ENCODE measurements at places on chromosomes 16 and 17.

DNA sequence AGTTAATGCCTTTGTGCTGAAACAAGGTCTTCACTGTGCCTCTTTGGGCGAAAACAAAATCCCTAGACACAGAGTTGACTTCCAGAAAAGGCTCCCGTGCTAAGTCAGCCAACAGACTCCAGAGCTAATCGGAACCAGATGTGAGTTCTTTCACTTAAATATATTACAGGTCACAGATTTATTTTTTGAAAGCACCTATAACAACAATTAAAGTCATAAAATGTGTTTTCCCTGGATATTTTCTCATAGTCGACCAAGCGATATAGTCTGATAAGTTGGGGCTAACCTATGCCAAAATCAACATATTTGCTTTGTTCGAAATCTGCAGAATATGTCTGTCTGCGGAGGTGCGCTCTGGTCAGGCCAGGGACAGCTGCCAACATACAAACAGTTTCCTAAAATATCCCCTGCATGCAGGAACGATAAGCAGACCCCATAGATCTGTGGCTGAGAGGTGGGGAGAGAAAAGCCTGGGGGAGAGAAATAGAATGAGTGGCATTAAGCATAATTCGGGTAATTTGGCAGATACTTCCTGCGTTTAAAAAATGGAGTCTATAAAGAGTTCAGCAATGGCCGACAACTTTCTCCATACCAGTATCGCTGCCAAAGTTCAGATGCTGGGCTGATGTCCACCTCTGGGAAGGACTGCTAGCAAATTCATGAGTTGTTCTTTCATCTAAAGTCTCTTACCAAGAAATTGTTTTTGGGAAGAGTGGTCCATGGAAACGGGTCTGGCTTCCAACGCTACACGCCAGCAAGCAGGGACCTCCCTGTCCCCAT, 50.8 kb upstream of the MYH10 start:
- no peak for DNase-seq

GRCh38 chr16:82178352-82178751, 8.3 kb upstream of the MPHOSPH6 start:
- DNase-seq, result no peak

- DNase-seq, result no peak
Measured at GRCh38 chr16:24668481-24669061, 60.9 kb upstream of the TNRC6A start.

- DNase-seq, result no peak
Measured at GRCh38 chr17:20009052-20009301, 182 bp upstream of the SPECC1 start.

DNA sequence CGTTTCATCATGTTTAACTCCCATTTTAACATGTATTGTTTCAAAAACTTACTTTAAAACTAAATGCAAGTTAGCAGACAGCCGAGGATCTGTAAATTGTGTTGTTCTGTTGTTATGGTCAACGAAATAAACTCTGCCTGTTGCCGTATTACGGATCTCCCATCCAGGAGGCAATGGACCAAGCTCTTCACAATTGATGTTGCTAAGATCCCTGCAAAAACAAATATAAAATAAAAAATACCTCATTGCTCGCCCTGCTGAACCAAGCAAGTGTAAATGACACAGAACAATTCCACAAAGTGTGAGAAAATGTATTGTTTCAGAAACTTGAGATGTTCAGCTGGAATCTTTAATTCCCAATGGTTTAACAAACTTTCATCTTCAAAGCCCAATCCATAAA, 65.0 kb downstream of the CEP95 start:
- DNase-seq, result no peak

- no peak for DNase-seq
Measured at GRCh38 chr16:86809458-86809955, 231.2 kb downstream of the FOXL1 start.

DNA sequence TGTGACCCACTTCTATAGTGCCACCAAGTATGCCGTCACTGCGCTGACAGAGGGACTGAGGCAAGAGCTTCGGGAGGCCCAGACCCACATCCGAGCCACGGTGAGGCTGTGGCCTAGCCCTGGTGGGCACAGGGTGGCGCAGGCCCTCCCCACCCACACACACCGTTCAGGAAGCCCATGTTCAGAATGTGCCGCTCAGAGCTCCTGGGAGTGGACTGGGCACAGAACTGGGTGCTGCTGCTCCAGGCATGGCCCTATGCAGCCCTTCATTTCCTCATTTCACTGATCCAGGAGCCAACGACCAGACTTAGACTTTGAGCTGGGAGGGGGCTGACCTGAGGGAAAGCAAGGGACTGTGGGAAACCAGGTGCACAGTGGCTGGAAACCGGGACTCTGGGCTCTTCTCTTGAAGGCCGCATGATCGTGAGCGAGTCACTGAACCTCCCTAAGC, 2.4 kb upstream of the MRM1 start:
- no peak for DNase-seq

DNA sequence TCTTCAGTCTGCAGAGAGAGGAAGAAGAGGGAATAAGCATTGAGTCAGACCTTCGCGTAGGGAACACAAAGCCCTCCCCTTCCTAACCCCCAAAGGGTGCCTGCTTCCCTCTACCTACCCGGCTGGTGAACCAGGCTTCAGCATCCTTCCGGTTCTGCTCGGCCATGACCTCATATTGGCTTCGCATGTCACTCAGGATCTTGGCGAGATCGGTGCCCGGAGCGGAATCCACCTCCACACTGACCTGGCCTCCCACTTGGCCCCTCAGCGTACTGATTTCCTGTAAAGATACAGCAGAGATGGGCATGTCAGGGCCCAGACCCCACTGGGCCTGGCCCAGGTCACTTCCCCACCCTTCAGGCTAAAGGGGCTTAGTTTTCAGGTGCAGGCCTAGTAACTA, 3.8 kb downstream of the KRT19 start:
- DNase-seq, result no peak

- no peak for DNase-seq
Measured at GRCh38 chr16:24347556-24347955, 91.4 kb downstream of the CACNG3 start.

DNA sequence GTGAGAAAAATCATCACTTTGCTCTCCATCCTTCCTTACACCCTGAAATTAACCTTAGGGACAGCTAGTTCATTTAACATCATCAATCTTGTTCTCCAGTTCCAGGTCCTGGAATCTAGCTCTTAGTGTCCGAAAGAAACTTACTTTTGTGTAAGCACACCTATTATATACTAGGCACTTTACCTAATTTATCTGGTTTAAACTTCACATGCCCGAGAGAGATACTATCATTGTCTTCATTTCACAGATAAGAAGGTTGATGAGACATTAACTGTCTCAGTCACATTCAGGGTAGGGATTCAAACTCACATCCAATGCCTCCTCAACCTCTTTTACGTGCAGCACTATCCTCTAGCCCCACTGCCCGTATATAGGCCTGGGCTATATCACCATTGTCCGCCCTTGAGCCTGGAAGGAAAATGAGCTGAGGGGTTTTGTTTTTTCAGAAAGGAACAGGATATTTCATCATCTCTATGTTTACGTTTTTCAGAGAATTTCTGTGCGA, 501 bp upstream of the AP2B1 start:
- no peak for DNase-seq

DNA sequence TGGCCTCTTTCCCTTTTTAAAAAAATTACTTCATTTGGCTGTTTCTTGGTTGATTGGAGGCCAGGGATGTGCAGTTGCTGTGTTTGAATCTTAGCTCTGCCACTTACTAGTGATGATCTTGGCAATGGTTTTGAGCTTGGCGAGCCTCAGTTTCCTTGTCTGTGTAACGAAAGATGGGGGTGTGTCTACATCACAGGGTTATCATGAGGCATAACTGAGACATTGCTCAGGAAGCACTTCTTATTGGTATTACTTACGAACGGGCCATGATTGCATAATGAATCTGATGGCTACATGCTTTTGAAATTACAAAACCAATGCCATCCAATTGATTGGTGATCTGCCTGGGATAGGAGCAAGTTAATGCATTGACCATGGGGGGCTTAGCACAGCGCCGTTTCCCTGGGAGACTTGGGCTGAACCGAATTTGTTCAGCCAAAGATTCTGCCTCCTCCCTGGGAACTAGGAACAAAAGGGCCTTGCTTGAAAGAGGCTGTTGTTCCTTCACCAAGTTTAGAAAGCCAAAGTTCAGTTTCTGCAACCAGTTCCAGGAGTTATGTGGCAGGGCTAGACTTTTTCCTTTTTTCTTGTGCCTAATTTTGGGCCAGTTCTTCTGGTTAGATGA, 21.9 kb downstream of the CMIP start:
- no peak for DNase-seq

- DNase-seq, result no peak
Measured at GRCh38 chr17:59298521-59298920, 32.9 kb upstream of the YPEL2 start.

DNA sequence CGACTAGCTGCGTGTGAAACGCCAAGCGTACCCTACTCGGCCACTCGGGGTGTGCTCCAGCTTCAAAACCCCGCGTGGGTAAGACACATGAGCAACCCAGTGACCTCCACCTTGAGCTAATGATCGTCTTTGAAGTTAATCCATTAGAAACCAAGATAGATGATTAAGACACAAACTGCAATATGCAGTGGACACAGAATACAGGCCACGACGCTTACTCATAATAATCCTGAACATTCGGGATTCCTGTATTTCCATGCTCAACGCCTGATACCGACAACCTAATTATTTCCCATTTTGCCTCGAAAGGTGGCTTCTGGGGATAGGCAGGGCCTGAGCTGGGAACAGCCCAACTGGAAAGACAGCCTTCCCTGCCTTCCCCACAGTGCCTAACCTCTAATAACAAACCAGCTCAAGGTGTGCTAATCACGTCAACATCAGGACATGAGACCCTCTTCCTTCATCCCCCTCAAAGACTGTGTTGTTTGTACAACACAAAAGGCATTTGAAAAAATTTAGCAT, 504 bp upstream of the COPRS start:
- DNase-seq, result no peak

GRCh38 chr16:79876332-79876730, 275.8 kb upstream of the MAF start:
- DNase-seq, result no peak

DNA sequence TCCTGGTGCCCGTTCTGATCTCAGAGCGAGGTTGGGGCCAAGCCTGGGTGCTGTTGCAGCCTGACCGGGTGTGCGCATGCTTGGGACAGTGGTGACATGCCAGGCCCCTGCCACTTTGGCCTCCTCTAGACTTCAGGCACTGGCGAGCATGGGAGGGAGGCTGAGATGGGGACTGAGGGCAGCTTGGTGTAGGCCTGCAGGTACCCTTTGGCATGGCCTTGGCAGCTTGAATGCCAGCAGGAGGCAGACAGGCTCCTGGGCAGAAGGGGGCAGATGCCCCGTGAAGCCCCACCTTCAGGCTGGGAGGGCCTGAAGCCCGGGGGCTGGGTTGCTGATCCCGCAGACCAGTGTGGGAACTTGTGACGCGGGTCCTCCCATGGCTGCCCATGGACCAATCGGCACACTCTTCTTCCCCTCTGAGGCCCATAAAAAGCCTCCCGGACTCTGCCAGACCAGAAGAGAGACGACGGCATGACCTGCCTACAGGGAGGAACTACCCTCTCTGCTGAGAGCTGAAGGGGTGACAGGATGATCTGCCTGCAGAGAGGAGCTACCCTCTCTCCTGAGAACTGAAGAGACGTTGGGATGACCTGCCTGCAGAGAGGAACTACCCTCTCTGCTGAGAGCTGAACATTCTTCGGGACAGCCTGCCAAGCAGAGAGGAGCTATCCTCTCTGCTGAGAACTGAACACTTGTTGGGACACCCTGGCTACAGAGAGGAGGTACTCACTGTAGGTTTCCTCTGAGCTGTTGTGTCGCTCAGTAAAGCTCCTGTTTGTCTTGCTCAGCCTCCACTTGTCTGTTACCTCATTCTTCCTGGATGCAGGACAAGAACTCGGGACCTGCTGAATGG, 17.5 kb downstream of the RHOT1 start:
- DNase-seq, result no peak

- DNase-seq, result no peak
Measured at GRCh38 chr17:45577571-45578279, 87.2 kb upstream of the PLEKHM1 start.

GRCh38 chr17:79572136-79572925, 38.5 kb downstream of the RBFOX3 start:
- DNase-seq, result no peak

- DNase-seq, result no peak
Measured at GRCh38 chr17:52202520-52203080, 44.1 kb upstream of the CA10 start.

- DNase-seq, result no peak
Measured at GRCh38 chr17:43932923-43933322, 9.4 kb downstream of the PPY start.

- DNase-seq, result peak; percentile 89
Measured at GRCh38 chr17:73343168-73343634, 31.4 kb upstream of the CDC42EP4 start.

DNA sequence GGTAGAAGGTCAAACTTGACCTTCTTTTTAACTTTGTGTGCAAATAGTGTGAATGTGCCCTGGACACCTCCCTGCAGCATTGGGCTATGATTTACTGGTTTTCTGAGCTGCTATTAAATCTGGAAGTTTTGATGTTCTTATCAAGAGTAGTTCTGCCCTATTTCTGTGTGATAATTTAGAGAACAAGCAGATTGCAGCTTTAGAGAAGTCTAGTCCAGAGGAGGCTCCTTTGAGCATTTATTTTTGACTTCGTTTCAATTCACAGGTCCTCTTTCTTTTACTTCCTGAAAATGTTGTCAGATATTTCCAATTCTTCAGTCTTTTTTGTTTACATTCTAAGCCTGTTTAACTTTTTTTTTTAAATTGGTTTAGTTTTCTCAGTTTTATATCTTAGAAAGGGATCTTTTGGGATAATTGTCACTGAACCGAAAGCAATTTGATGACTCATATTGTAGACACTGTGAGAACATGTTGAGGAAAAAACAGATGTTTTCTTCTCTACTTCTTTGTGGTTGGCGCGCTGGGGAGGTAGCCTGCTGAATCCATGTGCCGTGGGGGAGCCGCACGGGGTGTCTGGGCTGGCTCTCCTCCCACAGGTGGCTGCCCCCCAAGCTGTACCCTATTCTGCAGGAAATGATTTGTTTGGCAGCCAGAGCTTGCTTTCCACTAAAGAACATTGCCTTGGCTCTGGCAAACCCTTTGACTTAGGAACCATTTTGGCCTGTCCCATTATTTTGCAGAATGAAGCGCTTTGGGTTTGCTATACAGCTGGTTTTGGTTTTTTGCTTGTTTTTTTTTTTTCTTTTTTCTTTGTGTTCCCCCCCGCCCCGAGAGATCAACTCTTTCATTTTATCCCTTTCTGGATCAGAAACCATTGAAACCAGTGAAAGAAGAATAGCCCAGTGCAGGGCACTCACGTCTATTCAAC, 53.4 kb downstream of the MFSD11 start:
- no peak for DNase-seq
